Fibroblast of the aortic adventitia (primary cell): ENCODE measurements at places on chromosomes 6 and 20.

GRCh38 chr20:38726804-38727606 is 2.7 kb downstream of the SLC32A1 start:
- DNase-seq, result no peak

DNA sequence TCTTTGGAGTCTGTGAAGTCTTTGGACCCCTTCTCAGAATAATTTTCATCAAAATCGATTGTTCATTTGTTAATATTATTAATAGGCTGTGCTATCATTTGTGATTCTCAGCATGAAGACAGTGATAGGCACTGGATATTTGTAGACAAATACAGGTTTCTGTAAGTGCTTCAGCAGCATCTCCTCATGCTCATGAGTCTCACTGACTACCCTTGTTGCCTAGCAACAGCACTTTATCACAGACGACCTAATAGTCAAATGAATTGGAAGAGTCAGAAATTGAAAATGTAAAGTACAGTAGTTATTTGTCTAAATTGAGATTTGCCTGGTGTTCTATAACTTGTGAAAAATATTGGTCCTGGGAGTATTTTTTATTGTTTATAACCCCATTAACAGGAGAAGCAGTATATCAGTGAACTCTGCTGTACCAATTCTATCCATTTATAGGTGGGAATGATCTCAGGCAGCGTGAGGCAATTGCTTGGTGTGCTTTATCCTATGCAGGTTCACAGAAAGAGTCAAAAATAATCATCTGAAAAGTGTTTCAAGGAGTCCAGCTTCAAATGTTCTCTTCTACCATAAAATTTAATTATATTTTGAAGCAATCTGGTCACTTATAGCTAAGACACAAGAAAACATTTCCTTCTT is 684.6 kb downstream of the RFPL4B start:
- no peak for DNase-seq

DNA sequence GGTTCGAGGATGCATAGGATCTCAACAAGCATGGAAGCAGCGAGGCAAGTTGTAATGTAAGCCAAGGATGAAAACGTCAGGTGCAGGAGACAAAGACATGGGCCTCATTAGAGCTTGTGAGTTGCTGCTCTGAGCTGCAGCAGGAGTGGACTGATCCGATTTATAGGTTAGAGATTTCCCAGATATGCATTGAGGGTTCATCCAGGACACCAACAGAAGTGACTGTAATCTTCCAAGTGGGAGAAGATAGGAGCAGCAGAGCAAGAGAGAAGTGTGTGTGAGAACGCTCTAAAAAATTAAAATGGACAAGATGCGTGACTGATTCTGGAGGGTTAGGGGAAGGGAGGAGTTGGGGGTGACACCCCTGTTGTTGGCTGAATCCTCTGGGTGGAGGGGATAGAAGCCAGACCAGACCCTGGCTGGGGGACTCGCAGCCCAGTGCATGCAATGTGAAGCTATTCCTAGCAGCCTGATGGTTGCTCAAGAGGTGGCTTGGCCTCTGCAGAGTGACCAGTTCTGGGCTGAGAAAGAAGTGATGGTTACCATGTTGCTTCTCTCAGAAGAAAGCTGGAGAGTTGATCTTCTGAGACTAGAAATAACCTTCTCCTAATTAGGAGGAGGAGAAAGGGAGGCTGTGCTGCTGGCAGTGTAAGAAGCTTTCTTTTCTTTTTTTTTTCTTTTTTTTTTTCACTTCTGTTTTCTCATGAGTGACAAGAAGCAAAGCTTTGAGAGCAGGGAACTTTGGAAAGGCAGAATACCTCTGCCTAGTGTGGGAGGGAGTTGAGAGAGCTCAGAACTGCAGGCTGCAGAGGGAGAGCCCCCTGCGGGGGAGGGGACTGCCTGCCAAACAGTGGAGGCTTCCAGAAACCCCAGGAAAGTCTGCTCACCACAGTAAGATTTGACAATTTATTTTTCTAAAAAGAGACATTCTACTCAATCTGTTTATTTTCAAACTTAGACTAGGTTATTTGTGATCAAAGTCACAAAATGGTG is 116.9 kb downstream of the SLX4IP start:
- no peak for DNase-seq

DNA sequence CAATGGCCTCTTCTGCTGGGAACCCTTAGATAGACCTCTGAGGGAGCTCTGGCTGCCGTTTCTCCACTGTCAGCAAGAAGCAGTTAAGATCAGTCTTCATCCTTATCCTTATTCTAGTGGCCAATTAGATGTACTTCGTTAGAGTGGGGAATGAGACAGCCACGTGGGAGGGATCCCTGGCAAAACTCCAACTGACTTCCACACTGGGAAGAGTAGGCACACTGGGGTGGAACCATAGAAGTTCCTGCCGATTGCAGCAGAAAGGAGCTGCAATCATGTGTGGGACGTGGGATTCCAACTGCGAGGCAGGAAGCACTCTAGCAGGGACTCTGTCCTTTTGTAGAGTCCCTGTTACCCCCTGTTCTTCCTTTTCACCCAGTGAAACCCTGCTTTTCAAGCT is 226.3 kb upstream of the RGS17 start:
- no peak for DNase-seq

GRCh38 chr6:129730477-129731165 is 20.6 kb upstream of the ARHGAP18 start:
- peak; percentile 46 for DNase-seq

- DNase-seq, result no peak
These were observed 190.6 kb upstream of the PMEPA1 start for GRCh38 chr20:57900226-57900905.

DNA sequence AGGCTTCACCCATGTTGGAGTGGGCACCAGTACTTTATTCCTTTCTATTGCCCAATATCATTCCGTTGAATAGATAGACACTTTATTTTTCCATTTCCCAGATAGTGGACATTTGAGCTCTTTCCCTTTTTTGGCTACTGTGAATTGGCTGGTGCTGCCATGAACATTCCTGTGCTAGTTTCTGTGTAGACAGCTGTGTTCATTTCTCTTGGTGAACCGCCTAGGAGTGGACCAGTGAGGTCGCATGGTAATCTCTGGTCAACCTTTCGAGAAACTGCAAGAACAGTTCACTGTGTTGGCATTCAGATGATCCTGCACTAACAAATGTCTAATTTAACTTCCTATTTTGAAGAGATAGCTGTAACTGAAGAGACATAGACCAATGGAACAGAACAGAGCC is 58.6 kb downstream of the RAMACL start:
- no peak for DNase-seq

DNA sequence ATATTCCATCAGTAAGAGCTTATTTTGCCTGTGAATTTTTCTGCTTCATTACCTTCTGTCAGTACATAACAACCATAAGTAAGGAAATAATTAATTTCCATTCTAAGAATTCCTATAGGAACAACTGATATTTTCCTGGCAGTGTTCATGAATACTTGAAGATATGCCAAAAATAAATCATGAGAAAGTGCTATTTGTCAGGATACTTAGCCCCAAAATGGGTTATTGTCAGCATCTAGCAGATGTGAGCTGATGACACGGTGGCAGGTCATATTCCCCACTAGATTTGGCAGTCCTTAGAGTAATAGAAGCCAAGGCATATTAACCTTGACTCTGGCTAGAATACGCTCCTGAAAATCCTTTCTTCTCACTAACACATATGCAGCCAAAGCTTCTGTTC is 43.2 kb upstream of the CRISP1 start:
- DNase-seq, result no peak

DNA sequence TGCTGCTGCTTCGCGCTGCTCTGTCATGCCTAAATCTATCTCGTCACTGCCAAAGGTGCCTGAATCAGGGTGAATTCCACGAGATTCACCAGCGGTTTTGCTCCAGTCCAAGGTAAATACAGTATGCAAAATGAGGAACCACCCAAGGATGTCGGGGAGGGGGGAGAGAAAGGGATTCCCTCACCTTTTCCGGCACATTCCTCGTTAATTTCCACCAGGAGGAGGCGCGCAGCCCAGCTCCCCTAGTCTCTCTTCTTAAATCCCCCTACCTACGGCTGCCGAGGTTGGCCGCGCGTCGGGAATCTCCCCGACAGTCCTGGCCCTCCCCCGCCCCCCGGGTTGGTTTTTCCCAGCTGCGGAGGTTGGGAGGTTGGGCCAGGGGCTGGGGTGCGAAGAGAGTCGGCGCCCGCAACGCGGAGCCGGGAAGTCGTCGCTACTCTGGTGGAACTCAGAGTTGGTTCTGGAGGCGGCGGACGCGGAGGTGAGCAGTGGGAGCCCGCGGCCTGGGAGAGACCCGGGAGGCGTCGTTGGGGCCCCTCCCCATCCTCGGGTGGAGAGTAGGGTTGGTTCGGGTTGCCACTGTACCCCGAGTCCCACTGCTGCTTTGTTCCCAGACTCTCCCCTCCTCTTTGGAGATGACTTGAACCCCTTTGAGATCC is at the start of gene TPBG:
TSS of gene TPBG (plus strand) at position 390 of the 659 bp plus-strand sequence. CDS start 1,145 bp downstream, outside the sequence.
- peak; percentile 90 for DNase-seq

DNA sequence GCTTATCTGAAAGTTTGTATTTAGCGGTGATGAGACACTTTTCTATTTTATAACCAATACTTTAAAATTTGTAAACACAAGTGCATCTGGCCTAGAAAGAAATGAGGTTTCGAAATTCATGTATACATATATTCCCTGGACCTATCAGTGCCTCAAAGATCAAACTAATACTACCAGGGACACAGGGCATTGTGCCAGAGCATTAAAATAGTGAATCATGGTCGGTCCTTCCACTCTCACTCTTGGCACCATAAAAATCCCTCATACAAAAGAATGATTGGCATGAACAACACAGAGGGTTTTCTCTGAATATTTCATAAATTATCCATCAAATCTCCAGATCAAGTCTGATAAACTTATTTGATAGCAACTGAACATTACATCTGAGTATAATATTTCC is 62.0 kb downstream of the MMUT start:
- DNase-seq, result no peak

- no peak for DNase-seq
These were observed 388.6 kb upstream of the BTBD3 start for GRCh38 chr20:11529047-11529446.

- peak; percentile 65 for DNase-seq
These were observed at the start of gene SYTL3 for GRCh38 chr6:158649289-158650143. Gene SYTL3, plus strand, starts transcription at chr6:158650054. Its CDS starts 13,215 bp downstream, at chr6:158663269.

GRCh38 chr6:34493344-34493743 is 27.5 kb downstream of the PACSIN1 start:
- DNase-seq, result no peak

DNA sequence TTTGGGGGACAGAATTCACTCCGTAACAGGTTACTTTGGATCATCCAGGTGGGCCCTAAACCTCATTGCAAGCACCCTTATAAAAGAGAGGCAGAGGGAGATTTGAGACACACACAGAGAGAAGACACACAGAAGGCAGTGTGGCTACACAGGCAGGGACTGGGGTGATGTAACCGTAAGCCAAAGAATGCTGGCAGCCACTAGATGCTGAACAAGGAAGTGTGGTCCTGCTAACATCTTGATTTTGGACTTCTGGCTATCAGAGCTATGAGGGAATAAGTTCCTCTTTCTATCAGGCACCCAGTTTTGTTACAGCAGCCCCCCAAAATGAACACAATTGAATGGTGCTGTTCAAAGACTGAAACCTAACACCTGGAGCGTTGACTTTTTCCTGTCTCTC is 191.3 kb upstream of the MYLIP start:
- no peak for DNase-seq

GRCh38 chr20:44396369-44397130 is 41.1 kb downstream of the HNF4A start:
- no peak for DNase-seq

- DNase-seq, result peak; percentile 82
These were observed 36.1 kb downstream of the PSMB1 start for GRCh38 chr6:170516783-170517616.

DNA sequence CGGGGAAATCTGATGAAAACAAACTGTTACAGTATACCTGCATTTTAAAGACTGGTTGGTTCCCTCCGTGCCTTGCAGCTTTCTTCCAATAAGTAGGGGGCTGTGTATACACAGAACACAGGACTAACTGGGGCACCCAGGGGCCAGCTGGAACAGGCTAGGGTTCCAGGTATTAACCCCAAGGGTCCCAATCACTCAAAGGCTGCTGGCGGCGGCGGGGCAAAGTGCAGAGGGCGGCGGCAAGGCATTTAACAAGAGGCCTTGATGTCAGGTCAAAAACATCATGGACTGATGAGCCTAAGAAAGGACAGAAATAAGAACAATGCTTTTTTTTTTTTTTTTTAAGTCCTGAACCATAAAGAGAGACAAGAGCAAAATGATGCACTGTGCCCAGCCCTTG is 2.5 kb downstream of the PMEPA1 start:
- DNase-seq, result no peak

DNA sequence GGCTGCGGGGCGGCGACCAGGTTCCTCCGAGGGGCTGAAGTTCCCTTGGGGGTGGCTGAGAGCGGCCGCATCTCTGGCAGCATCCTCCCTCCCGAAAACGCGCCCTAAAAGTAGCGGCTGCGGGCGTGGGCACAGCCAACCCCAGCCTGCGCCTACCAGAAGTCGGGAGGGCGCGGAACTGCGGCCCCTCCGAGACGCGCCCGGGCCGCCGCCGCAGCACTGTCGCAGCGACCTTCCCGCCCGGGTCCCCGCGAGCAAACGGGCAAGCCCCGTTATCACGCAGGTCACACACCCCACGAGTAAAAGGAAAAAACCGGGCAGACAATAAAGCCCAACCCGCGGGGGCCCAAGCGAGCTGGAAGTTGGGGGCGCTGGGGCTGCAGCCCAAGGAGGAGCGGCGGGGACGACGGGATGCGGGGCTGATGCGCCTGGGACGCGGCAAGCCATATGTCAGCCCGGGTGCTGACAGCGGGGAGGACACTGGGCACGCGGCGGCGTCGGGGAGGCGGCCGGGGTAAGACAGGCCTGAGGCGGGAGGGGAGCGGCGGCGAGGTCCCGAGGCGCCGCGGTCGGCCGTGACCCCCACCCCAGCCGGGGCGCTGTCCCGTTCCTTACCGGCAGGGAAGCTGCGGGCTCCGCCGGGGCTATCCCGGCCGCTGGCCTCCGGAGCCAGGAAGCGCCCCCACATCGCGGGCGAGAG is 659 bp downstream of the CEP85L start:
- DNase-seq, result no peak

DNA sequence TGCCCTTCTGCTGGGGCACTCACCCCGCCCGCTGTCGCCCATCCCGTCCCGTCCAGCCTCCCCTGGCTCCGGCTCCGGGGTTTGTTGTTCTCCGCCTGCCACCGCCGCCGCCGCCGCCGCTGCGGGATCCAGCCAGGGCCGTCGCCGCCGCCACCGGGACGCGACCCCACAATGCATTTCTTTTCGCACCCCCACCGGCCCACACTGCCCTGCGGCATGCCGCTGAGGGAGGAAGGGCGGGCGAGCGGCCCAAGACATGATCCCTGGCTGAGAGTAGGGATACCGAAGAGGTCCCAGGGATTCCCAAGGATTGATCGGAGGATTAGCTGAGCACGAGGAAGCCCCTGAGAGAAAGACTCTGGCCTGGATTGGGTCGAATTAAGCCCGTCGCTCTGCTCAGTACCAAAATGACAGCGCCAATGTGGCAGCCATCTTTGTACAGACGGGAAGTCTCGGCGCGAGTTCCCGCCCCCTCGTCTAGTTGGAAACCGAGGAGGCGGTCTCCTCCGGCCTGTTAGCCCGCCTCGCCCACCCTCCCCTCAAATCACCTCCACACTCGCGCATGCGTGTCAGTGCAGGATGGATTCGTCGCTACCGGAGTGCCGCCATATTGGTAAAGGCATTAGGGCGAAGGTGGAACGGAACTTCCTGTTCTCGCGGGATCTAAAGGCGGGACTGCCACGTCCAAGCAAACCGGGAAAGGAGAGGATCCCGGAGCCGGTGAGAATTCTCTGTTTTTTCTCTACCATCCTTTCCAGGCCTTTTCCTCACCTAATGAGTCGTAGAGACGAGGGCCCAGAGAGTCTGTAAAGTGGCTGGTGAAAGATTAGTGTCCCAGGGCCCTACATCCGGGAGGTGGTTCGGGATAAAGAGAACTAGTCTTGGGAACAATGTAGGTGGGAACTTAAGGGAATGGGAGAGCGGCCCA is at the start of the genes RXRB and SLC39A7:
TSS of gene RXRB (minus strand) at position 447 of the 928 bp plus-strand sequence. CDS start at position 258, 189 bp downstream.
TSS of gene SLC39A7 (plus strand) at position 649 of the 928 bp plus-strand sequence. CDS start 379 bp downstream, outside the sequence.
- DNase-seq, result peak; percentile 99

- no peak for DNase-seq
These were observed 2.0 kb upstream of the GTSF1L start for GRCh38 chr20:43728686-43729255.
